BJ (cell line): ENCODE measurements at places on chromosomes 4 and X.
A peak's percentile ranks its signal among the peaks of the same experiment; 100 is the strongest.

- DNase-seq, result no peak
These were observed 10.1 kb downstream of the SORCS2 start for GRCh38 chr4:7202411-7202810.

DNA sequence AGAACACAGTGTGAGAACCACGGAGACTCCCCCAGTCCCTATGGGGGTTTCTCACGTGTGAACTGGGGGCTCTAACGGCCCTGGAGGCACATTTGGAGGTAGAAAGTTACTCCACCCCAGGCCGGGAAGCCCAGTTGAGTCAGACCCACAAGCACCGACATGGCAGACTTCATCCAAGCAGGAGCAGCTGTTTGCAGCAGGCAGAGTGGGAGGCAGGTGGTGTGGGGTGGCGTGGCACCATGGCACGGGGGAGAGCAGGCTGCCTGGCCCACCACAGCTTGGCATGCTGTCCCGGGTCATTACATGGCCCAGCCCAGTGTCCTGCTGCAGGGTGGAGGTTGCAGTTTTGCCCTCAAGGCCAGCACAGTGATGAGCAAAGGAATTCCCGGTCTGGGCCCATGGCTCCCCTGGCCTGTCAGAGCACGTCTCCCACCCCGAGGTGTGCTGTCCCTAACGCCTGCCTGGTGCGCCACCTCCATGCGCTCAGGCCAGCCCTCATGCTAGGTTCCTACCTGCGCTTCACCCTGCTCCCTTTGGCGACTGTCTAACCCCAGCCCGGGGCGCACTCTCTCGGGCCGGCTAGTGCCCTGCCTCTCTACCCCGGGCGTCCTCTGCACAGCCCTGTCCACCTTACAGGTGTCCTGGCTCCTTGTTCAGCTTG lies 90.6 kb upstream of the AFAP1 start:
- no peak for DNase-seq

GRCh38 chrX:131778269-131779218 lies 234.7 kb downstream of the OR13H1 start:
- DNase-seq, result no peak

- peak; percentile 17 for DNase-seq
These were observed 73.9 kb downstream of the FAT4 start for GRCh38 chr4:125388613-125389012.

DNA sequence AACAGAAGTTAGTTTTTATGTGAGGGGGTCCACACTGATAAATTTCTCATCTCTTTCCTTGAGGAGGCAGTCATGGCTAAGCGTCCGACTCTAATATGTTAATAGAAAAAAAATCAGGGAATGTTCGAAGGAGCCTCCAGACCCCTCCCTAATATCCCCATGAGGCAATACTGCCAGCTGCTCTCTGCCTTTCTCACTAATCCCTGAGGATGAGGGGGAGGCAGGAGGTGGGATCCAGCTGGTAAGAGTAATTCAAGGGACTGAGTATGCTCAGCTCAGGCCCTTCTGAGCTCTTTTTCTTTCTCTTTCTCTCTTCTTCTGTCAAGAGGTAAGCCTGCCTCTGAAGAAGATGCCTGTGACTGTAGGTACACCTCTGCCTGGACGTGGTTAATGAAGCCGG lies 51.7 kb downstream of the PIR start:
- DNase-seq, result no peak

DNA sequence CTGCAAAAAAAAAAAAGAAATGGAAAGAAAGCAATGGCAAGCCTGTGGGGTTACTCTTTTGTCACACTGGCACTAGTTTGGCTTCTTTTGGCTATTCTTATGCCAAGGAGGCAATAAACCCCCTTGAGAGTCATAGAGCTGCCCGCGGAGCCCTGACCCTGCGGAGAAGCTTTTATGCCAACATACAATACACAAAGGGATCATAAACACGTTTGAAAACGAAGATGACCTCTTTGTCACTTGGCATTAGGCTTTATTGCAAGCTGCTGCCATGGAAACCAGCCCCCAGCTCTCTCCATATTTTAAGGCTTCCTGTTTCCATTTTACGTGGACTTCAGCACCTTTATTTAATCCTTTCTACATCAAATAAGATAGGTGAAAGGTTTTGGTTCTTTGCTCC lies 7.6 kb downstream of the NEUROG2 start:
- DNase-seq, result no peak

DNA sequence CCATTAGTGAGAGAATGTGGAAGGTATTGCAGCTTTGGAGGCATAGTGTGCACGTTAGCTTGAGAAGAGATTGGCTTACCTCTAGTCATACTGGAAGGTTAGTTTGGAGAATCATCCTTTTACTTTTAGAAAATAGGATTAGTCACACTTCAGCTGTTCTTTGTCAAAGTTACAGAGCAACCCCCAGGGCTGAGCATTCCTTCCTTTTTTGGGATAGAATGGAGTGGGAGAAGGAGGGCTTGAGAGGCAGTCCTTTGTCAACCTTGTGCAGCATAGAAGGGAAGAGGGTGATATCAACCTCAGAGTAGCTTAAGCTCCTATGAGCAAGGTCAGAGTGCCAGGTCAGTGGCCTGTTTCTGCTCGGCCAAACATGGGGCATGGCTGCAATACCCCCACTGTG lies 8.6 kb upstream of the MBNL3 start:
- DNase-seq, result no peak

- DNase-seq, result no peak
These were observed 22.9 kb upstream of the FRMPD4 start for GRCh38 chrX:12115377-12115776.

GRCh38 chr4:78068481-78068880 lies 11.4 kb downstream of the FRAS1 start:
- no peak for DNase-seq

DNA sequence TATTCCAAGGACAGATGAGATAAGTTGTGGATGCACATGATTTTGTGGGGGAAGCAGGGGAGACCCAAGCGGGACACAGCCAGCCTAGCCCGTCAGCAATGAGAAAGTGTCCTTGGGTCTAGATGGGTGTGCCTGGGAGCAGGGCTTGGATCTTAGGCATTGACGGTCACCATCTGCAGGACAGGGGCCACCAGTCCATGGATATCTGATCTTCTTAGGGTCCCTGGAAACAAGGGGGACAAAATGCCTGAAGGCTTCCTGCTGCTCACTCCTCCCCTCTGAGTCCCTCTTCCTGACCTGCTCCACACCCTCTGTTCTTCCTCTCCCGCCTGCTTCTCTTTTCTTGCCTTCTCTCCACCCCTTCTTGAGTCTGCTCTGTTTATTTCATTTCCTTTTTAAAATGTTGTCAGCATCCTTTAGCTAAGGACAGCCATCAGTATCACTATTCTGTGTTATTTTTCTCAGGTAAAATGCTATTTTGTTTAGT lies 298.4 kb downstream of the RAPGEF2 start:
- DNase-seq, result no peak

DNA sequence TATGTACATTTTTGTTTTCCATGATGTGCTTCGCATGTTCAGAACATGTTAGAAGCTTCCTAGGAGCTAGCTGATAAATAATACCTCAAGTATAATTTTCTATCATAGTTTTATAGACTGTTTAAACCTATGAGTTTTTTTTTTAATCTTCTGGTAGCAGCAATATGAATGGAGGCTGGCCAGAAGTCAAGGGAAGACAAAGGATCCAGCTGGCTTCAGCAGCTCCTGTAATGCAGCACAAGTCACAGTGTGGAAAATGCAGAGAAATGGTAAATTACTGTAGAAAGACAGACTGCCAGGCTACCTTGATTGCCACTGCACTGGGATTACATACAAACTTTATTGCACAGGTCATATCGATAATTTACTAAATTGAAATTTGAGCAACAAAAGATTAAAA lies 537.9 kb downstream of the IQCM start:
- DNase-seq, result no peak

- no peak for DNase-seq
These were observed 7.5 kb upstream of the PHEX start for GRCh38 chrX:22024577-22024976.

- DNase-seq, result no peak
These were observed 1392.7 kb downstream of the PCDH7 start for GRCh38 chr4:32112891-32113290.

DNA sequence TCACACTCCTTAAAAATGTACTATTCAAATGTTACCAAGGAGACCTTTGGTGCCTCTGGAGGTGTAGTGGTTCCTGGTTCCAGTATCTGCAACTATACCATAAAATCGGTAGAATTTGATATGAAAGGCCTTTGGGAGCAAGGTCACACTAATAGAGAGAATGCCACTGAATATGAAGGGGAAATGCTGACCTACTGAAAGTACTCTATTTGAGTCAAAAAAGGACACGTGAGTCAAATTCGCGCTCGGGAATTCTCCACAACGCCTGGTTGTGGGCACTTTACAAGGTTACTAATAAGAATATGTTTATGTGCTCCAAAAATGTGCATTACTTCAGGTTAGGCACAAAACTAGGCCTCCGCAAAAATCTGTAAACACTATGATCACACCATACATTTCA lies 39.5 kb upstream of the RELL1 start:
- DNase-seq, result no peak

GRCh38 chr4:174332741-174333493 lies 49.2 kb downstream of the CEP44 start:
- no peak for DNase-seq

DNA sequence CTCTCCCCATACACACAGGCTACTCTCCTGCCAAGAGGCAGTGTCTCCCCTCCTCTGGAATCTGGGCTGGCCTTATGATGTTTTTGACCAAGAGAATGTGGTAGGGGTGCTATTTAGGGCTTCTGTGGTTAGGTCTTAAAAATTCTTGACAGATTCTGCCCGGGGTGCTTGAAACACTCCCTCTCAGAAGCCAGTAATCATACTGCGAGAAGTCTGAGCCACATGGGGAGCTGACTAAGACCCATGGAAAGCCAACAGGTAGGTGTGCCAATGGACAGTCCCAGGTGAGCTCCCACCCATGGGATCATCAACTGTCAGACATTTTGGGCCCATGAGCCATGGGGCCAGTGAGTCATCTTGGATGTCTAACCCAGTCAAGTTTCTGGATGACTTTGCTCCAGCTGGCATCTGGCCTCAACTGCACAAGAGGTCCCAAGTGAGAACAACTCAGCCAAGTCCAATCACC lies 315.7 kb downstream of the FBXW7 start:
- DNase-seq, result peak; percentile 38

DNA sequence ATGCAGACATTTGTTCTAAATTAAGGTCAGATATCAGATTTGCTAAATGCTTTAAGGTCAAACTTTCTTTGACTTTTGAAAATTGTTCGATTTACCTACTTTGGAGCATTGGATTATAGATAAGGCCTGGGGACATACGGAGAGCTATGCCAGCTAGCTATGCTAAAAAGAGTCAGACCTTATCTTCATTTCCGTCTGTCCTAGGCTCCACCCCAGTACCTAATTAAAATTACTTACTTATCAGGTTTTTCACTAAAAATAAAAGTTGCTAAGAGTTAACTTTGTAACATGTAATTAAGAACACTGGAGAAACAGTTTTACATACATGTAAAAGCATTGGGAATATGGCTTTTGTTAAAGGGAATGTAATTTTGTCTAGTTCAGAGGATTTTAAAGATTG lies 7.1 kb upstream of the TMEM35A start:
- no peak for DNase-seq
